CD4-positive, alpha-beta T cell treated with Interleukin-6 for 4 hours (primary cell): ENCODE measurements at places on chromosomes 2 and 18.

DNA sequence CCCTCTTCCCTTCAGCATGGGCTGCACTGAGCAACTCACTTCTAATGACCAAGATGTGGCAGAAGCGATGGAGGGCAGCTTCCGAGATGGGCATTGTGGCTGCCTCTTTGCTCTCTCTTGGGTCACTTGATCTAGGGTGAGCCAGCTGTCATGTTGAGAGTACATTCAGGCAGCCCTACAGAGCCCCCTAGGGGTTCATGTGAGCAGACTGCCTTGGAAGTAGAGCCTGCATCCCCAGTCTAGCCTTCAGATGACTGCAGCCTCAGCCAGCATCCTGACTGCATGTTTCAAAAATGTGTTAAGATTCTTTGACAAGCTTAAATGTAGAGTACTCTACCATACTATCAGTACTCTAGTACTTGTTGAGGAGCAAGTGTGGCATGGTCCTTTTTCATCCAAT, 143.9 kb downstream of the NCK2 start:
- DNase-seq = peak; percentile 37

- peak; percentile 42 for DNase-seq
Measured at GRCh38 chr2:156436497-156437085, 412 bp downstream of the GPD2 start.

DNA sequence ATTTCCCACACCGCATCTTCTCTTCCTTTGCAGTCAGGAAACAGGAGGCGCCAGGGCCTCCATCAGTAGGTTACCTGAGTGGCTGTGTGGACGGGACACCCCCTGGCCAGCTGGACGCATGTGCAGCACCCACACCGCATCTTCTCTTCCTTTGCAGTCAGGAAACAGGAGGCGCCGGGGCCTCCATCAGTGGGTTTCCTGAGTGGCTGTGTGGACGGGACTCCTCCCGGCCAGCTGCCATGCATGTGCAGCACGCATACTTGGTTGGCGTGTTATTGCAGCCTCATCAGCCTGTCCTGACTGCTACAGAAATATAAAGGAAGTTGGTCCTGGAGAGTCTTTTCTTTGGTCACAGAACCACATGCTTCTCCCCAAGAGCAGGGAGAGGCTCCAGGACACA, 74.6 kb downstream of the DCDC2C start:
- no peak for DNase-seq

- DNase-seq = no peak
Measured at GRCh38 chr2:238947920-238948710, 100.2 kb downstream of the TWIST2 start.

DNA sequence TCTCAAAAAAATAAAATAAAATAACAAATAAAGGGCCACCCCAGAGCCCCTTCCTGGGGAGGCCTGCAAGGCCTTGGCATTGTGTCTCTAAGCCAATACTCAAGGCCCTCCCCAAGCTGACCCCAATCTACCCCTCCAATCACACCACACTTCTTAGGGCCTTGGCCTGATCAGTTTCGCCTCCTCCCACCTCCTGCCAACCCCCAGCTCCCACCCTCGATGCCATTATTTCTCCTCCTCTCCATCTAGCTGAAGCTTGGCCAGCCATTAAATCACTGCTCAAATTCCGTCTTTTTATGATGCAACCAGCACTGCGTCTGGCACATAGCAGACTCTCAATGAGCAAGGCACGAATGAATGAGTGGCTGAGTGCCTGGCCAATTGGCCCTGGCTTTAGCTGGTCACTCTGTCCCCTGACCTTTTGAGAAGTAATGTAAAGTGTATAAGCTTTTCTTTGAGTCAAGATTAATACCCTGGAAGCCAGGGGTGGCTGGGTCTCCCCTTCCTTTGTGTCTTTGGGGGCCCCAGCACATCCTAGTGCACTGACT, 55.9 kb downstream of the SMAD7 start:
- no peak for DNase-seq

DNA sequence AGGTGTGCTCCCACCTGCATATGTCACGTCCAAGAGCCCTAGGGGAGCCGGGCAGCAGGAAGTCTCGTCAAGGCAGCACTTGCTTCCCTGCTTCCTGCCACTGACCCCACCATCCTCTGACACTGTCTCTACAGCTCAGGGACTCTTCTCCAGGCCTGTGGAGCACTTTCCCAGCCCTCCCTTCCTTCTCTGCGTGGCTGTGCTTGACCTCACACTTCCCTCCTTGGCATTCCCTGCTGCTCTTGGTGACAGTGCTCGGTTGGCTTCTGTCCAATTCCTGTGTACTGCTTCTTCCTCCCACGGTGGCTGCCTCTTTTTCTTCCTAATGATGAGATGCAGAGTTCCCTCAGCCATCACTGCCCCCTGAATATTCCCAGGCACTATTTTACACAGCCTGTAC, 2.8 kb downstream of the CIDEA start:
- no peak for DNase-seq

DNA sequence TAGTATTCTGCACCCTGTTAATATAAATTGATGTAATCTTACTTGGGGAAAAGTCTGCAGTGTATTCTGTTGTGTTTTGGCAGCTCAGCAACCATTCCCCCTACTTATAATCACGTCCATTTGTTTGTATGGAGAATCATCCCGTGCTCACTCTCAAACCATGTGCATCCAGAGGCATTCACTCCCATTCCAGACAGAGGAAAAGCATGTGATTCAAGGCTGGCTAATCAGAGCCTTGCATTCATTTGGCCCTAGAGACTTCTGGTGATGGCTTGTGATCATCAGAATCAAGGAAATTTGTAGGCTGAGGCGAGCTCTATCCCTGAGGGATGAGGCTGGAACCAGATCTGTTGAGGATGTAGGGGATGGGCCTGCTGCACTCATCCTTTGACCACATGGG, 5.1 kb upstream of the WIPF1 start:
- no peak for DNase-seq

DNA sequence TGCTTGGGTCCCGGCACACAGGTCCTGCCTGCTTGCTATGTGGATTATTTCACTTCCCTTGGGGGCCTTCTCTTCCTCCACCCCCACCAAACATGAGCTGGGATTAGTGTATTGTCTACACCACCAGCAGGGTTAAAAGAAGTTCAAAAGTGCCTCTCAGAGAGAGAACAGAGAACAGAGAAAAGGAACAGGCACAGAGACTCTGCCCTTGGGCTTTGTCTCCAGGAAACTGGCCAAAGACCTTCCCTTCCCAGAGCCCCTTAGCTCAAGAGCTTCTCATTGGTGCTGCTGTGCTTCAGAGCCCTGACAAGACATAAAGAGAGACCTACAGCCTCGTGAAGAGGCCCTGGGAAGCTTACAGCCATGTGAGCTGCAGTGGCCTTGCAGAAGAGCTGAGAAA, 7.1 kb upstream of the FIGLA start:
- no peak for DNase-seq

DNA sequence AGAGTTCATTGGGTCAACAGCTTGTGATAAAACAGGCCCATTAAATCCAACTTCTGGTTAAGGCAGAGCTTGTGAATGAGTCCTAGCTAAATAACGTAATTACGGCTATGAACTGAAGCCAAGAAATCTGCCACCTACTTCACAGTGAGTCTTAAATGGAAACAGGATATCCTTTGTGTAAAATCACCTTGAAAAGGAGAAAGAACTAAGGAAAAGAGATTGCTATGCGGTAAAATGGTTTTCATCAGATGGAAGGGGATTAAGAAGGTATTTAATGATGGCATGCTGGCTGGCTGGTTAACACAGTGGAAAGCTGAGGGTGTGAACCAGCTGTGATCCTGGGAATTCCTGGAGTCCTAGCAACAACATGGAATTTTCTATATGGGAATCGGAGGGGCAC, 156.6 kb downstream of the DOK6 start:
- no peak for DNase-seq

DNA sequence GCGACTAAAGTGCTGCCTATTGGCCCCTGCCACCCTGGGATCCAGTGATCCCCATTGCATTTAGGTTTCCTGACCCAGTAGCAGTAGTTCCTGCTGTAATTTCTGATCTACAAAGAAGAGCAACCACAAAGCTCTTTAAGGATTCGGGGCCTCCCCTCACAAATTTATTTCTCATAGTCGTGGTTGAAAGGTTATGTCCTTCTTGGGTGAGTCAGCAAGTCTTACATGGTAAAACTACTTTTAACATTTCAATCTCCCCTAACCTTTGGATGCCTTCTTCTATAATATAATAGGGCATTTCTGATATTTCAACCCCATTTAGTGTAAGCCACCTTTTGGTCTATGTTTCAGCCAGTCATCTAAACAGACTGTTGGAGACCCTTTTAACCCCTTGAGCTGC, 14.9 kb downstream of the PIKFYVE start:
- no peak for DNase-seq

DNA sequence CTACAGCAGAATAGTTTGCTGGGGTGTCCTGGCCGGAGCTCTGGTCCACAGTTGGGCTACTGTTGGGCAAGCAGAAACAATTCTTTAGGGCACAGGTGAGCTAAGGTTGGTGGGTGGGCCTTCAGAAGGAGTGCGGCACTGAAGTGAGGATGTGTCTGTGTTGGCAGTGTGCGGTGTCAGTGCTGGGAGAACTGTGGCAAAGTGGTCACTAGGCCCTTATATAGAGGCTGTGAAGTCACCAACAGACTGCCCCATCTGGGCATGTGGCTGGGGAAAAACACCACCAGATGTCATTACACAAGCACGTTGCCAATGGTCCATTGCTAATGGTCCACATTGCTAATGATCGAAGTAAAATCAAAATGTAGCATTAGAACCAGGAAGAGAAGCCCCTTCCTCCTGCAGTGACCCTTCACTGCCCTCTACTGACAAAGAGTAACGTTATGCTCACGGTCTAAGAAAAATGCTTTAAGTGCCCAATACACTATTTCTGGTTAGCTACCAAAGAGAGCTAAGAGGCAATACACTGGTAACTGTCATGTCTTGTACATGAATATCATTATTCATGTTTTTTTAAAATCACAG, 21.3 kb downstream of the SCN1A start:
- DNase-seq = no peak

DNA sequence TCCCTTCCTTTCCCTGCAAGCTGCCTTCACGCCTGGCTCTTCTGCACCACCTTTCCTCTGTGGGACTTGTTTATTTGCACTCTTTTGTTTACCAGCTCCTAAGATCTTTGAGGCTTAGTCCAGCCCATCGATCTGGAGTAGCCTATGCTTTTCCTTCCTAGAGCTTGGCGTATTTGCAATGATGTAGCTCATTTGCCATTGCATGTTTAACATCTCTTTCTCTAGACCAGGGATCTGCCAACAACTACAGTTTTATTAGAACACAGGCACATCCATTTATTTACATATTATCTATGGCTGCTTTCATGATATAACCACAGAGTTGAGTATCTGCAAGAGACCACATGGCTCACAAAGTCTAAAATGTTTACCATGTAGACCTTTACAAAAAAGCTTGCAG, 150.4 kb downstream of the RAPGEF4 start:
- no peak for DNase-seq

DNA sequence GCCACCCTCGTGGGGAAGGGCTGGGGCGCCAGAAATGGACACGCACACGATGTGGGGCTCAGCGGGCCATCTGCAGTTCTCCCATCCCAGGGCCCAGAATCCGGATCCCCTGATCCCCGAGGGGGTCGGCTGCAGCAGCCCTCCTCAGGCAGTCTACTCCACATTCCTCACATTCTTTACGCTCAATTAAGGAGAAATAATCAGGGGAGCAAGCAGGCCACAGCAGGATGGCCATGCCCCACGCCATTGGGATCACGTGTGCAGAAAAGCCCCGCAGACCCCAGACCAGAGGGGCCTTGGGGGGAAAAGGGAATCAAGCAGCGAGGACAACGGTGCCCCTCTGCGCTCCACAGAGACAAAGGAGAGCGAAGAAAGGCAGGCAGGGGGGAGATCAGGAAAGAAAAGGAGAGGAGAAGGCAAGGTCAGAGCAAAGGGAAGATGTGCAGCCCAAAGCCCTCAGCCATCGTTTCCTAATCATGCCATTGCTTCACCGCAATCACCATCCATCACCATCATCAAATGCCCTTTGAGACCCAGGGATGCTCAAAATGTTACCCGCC, 17.5 kb upstream of the PKDCC start:
- no peak for DNase-seq

DNA sequence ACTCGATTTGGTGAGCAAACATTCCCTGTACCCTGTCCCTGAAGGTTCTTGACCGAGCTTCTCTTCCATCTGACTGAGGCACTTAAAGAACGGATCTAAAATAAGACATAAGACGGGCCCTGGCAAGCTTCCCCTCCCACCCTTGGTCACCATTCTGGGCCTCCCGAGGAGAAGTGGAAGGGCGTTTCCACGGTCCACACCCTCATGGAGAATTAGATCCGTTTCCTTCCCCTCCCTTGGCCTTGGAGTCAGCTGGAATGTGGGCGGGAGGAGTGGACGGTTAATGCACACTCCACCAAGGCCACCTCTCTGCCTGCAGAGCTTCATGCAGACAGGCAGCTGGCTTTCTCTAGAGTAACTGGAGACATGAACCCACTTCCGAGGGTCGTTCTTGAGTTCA, 257.3 kb upstream of the APCDD1 start:
- no peak for DNase-seq

DNA sequence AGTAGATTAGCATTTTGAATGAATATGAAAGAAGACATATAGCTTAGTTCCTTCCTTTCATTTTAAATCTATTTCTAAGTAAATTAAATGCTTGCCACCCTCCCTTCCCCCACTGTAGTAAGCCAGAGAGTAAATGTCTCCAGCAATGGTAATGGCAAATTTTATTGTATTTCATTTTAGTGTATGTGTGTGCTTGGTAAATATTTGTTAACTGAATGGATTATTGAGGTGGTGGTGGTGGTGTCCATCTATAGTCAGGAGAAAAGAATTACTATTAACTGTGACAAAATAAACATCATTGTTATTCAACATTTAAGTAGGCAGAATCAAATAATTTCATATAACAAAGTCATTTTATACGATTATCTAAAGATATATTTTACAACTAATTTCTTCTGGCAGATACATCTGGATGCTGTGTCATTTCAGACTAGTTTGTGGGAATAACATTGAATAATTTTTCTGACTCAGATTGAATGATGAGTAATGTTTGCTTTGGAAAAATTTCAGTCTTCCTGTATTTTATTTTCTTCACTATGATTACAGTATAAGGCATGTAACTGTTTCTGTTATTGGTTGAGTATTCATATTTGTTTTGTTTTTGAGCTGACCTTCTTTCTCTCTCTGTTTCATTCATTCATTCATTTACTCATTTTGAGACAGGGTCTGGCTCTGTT, 18.3 kb downstream of the ASXL3 start:
- no peak for DNase-seq

- DNase-seq = no peak
Measured at GRCh38 chr2:29247336-29247914, 132.2 kb downstream of the CLIP4 start.

- DNase-seq = no peak
Measured at GRCh38 chr18:31380912-31381311, 4.3 kb downstream of the DSG4 start.

- DNase-seq = no peak
Measured at GRCh38 chr2:23465936-23466335, 81.0 kb downstream of the KLHL29 start.

DNA sequence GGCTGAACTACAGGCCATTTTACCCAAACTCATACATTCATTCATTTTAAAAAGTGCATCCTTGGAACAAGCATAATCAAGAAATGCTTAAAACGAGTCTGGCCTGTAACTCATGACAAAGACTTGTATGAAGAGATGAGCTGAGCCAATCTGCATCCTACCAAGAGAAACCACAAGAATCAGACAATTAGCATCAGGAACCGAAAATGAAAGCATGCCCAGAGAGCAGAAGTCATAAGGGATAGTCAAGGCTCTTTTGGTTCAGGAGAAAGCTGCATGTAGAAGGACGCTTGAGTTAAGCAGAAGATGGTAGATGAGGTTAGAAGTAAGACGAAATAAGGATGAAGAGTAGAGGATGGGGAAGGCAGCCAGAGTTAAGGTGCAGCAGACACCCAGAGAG, 137.0 kb upstream of the CTNNA2 start:
- no peak for DNase-seq
